Cardiac muscle cell (in vitro differentiated cells and primary cell): ENCODE measurements at places on chromosomes 2 and 18. TPM values are rescaled to one million over a fixed set of nuclear protein-coding genes. Genes with fewer than 3 reads are reported as not detected.

The TIMM21 gene
- total RNA-seq: 30.9 and 57.3 TPM in 2 replicates

The RFTN2 gene
- total RNA-seq: 2.8 and 8.3 TPM in 2 replicates

GRCh38 chr2:152083202-152083875 lies 15.5 kb downstream of the CACNB4 start:
- H3K4me1 ChIP-seq: no peaks in the 10 kb centered on the region
- no peak overlapping the region for H3K27ac ChIP-seq
- H3K4me3 ChIP-seq: no peak overlapping the region
- DNase-seq: no peak
- H3K36me3 ChIP-seq: no peaks in the 10 kb centered on the region

DNA sequence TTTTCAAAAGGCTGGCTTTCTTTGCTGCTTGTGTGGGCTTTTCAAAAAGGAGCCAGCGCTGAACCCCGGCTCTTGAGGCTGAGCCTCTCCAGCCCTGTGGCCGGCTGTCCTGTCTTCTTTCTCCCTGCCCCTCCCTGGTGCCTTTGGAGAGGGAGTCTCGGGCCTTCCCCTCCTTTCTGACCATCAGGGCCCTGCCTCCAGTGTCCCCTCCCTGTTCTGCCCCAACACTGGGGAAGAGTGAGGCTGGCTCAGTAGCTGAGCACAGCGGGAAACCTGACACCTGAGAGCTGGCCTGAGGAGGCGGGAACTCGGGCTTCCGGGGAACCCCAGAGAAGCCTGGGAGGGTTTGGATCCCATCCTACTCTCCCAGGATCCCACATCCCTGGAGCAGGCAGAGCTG lies 232.1 kb downstream of the LOXHD1 start:
- peaks cover 10% of the 10 kb centered on the region for H3K4me1 ChIP-seq
- peak overlapping the region; percentile 46 for H3K27ac ChIP-seq
- no peak for DNase-seq
- no peak overlapping the region for H3K4me3 ChIP-seq
- no peaks in the 10 kb centered on the region for H3K27me3 ChIP-seq

- peak; percentile 64 for DNase-seq
- no peak overlapping the region for H3K4me3 ChIP-seq
- H3K27ac ChIP-seq: peak overlapping the region; percentile 69
- H3K36me3 ChIP-seq: no peaks in the 10 kb centered on the region
- H3K4me1 ChIP-seq: peaks cover 32% of the 10 kb centered on the region
- no peaks in the 10 kb centered on the region for H3K27me3 ChIP-seq
Observed at GRCh38 chr2:12167525-12168317, 421.3 kb downstream of the LPIN1 start.

The CRYGD gene
- total RNA-seq: not detected in 2 replicates

The FHL2 gene
- total RNA-seq: 586 and 1,288 TPM in 2 replicates

- no peaks in the 10 kb centered on the region for H3K36me3 ChIP-seq
- DNase-seq: no peak
- no peaks in the 10 kb centered on the region for H3K27me3 ChIP-seq
- no peaks in the 10 kb centered on the region for H3K4me1 ChIP-seq
Observed at GRCh38 chr18:49572611-49573345, 10.9 kb downstream of the LIPG start.

- no peak for DNase-seq
- H3K4me3 ChIP-seq: no peak overlapping the region
- no peak overlapping the region for H3K27ac ChIP-seq
- H3K27me3 ChIP-seq: no peaks in the 10 kb centered on the region
- no peaks in the 10 kb centered on the region for H3K4me1 ChIP-seq
Observed at GRCh38 chr18:13337369-13337768, 118.8 kb downstream of the LDLRAD4 start.

GRCh38 chr2:101657787-101658186 lies 39.7 kb upstream of the MAP4K4 start:
- H3K36me3 ChIP-seq: no peaks in the 10 kb centered on the region
- DNase-seq: no peak
- no peaks in the 10 kb centered on the region for H3K4me1 ChIP-seq
- no peak overlapping the region for H3K27ac ChIP-seq
- H3K4me3 ChIP-seq: no peak overlapping the region

GRCh38 chr18:32167980-32168730 lies 21.7 kb upstream of the MEP1B start:
- no peak for DNase-seq
- no peak overlapping the region for H3K27ac ChIP-seq
- H3K4me3 ChIP-seq: no peak overlapping the region
- H3K36me3 ChIP-seq: no peaks in the 10 kb centered on the region
- H3K4me1 ChIP-seq: no peaks in the 10 kb centered on the region
- no peaks in the 10 kb centered on the region for H3K27me3 ChIP-seq

DNA sequence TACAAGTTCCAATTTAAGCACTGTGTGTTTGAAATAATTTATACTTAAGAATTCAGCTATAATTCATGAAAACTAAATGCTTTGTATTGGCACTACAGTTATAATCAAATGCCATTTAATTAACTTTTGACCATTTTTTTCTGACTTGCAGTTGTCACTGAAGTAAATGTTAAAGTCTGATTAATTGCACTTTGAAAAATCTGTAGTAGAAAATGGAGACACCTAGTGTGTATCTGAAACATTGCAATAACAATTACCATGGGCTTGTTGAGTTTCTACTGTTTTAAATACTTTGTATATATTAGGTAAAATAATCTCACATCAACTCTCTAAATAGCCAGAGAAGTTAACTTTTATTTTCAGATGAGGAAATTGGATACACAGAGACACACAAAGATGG lies 458.6 kb upstream of the FSIP2 start:
- H3K4me3 ChIP-seq: no peak overlapping the region
- no peaks in the 10 kb centered on the region for H3K27me3 ChIP-seq
- no peak overlapping the region for H3K27ac ChIP-seq
- no peaks in the 10 kb centered on the region for H3K4me1 ChIP-seq
- no peak for DNase-seq

- peaks cover 100% of the 10 kb centered on the region for H3K27me3 ChIP-seq
- H3K4me3 ChIP-seq: no peak overlapping the region
- no peak for DNase-seq
- H3K27ac ChIP-seq: no peak overlapping the region
- H3K36me3 ChIP-seq: no peaks in the 10 kb centered on the region
Observed at GRCh38 chr2:63058921-63059792, 8.5 kb downstream of the OTX1 start.
